ENCODE measurements at places on chromosomes 4 and X.

DNA sequence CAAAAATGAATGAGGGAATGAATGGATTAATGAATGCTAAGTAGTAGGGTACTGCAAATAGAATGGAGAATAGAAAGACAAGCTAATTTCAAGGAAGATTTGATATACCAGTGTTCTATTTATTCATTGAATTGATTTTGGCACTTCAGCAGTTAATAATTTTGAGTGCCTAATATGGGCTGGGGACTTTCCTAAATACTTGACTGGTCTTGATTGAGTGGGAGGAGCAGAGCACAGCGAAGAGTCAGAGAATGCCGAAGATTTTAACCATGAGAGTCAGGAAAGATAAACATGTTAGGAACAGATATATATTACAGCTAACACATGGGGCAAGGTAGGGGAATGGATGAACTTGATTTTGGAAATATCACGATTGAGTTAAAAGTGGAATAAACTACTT is 10.6 kb downstream of the IL15 start:
- DNase-seq: no peak

GRCh38 chr4:153512952-153513500 is 46.9 kb downstream of the TMEM131L start:
- DNase-seq: no peak

DNA sequence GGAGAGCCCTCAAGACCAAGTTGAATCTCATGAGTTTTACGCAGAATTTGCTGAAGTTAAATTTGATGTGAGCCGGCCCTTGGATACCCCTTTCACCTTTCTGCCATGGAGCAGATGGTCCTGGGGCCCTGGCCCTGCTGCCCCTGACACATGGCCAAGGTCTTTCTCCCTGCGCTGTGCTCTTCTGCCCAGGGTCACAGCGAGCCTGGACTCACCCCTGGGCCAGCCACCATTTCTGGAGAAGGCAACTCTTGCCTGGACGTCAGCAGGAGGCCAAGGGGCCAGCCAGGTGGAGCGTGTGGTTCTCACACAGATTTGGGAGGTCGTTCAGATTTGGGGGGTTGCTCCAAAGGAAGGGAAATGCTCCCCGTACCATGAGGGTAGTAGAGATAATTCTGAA is 30.0 kb downstream of the PCGF3 start:
- DNase-seq: no peak

- DNase-seq: no peak
These were observed 719.2 kb downstream of the FSTL5 start for GRCh38 chr4:161444626-161445025.

DNA sequence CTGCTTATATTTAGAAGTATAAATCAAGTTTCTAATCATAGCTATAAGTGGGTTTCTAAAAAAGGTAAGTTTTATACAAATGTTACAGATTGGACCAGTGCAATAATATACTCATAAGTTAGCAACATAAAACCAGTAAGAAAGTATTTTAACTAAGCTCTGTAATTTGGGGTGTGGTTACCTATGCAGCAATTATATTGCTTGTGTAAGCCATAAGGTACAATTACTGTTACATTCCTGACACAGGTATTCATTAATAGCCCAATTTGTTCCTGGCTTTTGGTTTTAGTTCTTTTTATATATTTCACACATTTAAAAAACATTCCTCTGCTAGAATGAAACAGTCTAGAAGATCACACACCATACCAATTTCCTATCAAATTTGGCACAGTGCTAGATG is 115.1 kb downstream of the FRYL start:
- no peak for DNase-seq

- DNase-seq: no peak
These were observed 354.1 kb downstream of the GRIA2 start for GRCh38 chr4:157574606-157575005.

DNA sequence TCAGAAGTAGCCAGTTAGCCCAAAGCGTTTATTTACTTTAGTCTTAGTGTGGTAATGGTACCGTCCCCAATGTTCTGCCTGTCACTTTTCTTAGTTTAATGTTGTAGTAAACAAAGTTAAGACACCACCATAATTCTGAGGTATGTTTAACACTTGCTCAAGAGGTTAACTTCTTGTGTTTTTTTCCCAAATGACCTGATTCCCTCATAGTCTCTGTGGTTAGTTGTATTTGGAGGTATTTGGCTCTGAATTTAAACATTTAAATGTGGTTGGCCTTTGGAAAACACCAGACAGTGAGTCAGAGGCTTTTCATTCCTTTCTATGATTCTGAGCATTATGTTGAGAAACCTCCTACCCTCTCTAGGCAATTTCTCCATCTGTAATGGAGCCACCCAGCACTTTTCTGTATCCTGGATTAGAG is 47.9 kb downstream of the CXCL1 start:
- no peak for DNase-seq

DNA sequence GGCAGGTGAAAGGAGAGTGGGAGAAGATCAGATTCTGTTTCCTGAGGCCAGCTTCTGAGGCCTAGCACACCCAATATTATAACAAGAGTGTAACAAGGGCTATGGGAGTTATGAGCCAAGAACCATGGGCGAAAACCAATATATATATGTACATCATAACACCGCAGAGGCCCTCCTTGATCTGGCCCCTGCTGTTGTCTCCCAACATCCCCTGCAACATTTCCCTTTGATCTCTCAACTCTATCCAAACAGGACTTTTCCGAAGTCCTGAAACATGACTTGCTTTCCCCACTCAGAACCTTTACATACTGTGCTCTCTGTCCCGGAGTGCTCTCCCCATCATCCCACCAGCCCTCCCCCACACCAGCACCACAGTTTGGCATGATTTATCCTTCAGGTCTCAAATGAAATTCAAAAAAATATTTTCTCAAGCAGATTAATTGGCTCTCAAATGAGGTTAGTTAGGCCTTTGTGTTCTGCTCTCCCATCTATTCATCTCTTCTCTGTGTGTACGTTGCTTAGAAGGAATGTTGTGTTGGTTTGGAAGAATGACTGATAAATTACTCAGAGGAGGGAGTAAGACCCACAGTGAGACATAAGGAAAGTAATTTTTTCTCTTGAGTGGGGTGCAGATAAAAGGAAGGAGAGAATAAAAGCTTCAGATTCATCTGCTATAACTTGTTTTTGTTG is 58.1 kb upstream of the SMIM10 start:
- DNase-seq: no peak

DNA sequence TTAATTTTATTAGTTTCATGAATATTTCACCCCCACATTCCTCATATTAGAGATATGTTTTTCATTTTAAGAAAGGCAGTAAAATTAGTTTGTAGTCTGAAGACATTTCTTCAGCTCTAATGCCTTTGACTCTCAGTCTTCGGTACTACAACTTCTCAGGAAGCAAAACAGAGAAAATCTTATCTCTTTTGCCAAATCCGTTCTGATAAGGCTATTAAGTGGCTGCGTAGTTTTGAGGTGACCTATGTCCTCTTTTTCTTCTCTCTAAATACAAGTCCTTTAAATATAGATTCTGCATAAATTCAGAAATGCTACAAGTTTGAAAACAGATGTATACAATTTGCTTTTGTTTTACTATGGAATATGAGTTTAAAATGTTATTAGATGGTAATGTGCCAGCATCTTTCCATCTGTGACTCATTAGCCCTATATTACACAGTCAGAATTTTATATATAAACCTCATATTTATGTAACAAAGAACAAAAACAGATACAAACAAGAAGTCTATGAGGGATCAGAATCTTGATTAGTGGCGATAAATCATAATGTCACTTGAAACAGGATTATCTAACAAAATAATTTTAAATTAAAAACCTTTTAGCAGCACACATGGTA is 181.2 kb upstream of the ETNPPL start:
- DNase-seq: no peak

DNA sequence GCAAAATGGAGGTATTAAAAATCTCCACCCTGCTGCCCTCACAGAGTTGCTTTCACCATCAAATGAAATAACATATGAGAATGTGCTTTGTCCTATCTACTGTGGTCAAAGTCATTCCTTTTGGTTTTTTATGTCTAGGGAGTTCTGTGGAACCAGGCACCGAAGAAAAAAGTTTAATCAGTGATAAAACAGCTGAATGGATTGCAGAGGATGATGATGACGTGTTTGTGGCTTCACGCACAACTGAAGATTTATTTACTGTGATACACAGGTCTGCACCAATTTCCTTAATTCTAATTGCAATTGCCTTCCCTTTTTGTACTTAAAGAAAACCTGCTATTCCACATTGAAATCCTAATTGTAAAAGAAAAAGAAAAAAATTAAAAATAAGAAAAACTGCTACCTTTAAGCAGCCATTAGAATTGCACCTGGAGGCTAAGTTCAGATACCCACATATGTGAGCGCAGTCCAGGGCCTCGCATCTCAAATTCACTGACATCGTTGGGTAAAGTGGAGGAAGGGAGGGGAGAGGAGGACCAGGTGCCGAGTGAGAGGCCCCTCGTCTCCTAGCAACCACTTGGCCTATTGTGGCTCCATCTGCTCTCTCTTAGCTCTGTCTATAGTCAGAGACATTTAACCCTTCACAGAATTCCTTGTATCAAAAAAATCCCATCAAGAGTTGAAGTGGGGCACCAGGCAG is 10.5 kb upstream of the RTL5 start:
- peak; percentile 84 for DNase-seq

- no peak for DNase-seq
These were observed 37.8 kb downstream of the WWC2 start for GRCh38 chr4:183136855-183137254.

- no peak for DNase-seq
These were observed 429.1 kb upstream of the FTHL17 start for GRCh38 chrX:31500921-31501320.

GRCh38 chr4:184395971-184396391 is 78.4 kb downstream of the IRF2 start:
- no peak for DNase-seq

DNA sequence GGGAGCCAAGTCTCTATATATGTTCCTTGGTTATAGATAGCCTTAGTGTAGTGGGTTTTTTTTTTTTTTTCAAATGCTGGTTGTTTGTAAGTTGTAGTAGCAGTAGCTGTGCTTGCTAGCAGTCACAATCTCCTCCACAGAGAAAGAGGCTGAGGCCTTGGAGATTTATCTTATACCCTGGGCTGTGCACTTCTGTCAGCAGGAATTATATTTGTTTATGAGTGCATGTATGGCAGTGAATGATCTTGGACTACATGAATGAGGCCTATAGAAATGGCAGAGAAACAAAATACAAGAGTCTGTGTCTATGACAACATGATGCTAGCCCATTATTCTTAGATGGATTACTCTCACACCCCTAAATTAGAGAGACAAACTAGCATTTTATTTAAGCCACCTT is 1674.2 kb upstream of the ADGRL3 start:
- DNase-seq: no peak

DNA sequence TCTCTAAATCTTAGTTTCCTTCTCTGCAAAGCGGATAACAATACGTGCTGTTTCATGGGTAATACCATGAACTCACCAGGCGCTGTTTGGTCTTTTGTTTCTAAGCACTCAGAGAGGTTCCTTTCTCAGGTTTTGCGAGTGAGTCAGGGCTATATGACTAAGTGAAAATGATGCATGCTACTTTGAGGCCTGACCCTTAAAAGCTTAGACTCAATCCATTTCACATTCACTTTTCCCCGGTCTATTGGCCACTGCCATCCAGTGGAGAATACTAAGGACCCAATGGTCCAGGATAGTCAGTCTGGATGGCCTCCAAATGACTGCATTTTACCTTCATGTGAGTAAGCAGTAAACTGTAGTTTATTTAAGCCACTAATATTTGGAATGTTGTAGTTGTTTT is 400.8 kb upstream of the SLIT2 start:
- no peak for DNase-seq

- DNase-seq: no peak
These were observed 277.5 kb downstream of the IL15 start for GRCh38 chr4:141913928-141914327.

GRCh38 chrX:7264399-7264798 is 116.4 kb upstream of the PUDP start:
- DNase-seq: no peak

GRCh38 chr4:118772081-118772766 is 63.7 kb downstream of the SEC24D start:
- no peak for DNase-seq

- no peak for DNase-seq
These were observed 1547.4 kb upstream of the TENM3 start for GRCh38 chr4:180695851-180696250.

DNA sequence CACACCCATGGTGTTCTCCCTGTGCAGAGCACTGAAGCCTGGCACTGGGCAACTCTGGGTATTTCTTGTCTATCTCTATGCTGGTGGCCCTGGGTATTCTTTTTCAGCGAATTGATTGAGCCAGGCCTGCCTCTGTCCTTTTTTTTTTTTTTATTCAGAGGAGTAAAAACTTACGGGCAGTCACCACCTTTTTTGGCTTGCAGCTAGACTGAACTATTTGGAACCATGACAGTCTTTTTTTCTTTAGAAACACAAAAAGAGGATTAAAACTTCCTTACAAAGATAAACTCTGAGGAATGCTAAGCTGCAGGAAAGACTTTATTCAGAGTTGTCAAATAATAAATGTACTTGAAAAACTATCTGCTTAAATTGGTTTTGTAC is 119.2 kb upstream of the STIM2 start:
- DNase-seq: no peak

- peak; percentile 56 for DNase-seq
These were observed 56.4 kb downstream of the C4orf51 start for GRCh38 chr4:145736241-145736831.

DNA sequence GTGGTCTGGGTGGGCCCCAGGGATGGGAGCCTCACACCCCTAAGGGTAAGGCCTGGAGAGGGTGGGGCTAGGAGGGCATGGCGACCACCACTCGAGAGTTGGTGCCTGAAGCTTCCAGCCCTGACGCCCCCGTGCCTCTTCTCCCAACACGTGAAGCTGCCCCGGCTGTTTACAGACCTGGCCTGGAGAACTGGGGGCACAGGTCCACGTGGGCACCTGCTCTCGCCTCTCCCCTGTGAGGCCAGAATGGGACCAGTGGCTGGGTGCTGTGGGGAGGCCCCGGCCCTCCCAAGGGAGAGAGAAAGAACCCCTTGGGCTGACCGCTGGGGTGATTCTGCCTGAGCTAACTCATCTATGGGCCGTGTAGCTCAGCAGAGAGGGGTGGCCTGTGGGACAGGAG is 15.5 kb downstream of the NAT8L start:
- DNase-seq: no peak

GRCh38 chrX:64437218-64437617 is 42.0 kb upstream of the MTMR8 start:
- DNase-seq: no peak

DNA sequence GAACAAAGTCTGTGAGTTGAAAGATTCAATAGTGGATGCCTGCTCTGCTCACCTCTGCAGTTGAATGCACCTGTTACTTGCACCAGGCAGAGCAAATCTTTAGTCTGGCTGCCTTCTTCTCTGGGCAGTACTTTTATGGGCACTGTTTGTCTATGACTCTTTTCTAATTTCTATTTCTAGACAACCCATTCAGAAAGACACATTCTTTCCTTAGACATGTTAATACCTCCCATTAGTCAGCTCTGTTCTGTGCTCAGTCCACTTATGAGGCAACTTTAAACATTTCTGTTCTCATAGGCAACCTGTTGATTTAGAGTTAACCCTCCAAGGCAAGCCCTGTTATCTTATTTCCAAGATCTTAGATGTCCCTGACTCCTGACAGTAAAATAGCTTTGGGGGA is 108.9 kb downstream of the SYNPO2 start:
- DNase-seq: no peak

GRCh38 chr4:138910914-138911336 is 104.7 kb upstream of the NOCT start:
- DNase-seq: peak; percentile 84
